NCI-H510A (cell line): ENCODE measurements at places on chromosomes 1 and 21.
A peak's percentile ranks its signal among the peaks of the same experiment; 100 is the strongest.

- DNase-seq = no peak
Observed at GRCh38 chr1:150554086-150554452, 4.9 kb downstream of the ADAMTSL4 start.

DNA sequence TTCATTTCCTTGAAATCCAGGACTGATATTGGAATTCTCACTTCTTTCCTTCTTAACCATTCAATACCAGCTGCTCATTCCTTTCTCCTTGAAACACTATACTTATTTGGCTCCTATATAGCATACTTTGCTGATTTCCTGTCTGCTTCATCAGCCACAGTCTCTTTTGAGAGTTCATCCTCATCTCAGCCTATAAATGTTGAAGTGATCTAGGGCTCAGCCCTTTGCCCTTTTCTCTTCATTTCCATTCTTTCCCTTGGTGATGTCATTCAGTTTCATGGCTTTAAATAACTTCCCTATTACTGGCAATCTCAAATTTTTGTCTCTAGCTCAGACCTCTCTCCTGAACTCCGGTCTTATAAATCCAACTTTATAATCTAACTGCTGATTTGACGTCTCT, 24.1 kb upstream of the RABGAP1L start:
- DNase-seq = no peak

- DNase-seq = peak; percentile 56
Observed at GRCh38 chr1:41360074-41360785, 1.0 kb upstream of the FOXO6 start.

DNA sequence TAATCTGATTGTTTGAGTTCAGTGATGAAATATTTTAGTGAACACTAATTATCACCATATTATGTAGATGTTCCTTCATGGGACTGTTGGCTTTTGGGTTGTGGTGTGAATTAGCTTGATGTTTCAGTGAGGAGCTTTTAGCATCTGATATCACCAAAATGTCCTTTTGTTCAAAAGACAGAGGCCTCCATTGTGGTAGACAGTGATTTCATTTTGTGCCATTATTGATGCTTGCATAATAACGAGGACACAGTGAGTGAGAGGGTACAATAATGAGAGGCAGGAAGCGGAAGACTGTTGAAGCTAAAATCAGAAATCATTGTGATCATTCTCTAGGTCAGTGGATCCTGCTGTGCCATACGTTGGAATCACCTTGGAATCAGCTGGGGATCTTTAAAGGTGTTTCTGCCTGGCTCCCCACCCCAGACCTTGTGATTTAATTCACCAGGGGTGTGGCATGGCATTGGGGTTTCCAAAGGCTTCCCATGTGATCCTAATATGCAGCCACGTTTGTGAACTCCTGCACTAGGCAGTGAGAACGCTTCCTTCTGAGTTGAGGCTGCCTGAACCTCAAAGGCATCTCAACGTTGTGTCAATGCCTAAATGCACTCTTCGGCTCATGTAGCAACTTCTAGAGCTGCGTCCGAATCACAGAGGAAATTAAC, 82.1 kb upstream of the KIF1B start:
- DNase-seq = no peak

DNA sequence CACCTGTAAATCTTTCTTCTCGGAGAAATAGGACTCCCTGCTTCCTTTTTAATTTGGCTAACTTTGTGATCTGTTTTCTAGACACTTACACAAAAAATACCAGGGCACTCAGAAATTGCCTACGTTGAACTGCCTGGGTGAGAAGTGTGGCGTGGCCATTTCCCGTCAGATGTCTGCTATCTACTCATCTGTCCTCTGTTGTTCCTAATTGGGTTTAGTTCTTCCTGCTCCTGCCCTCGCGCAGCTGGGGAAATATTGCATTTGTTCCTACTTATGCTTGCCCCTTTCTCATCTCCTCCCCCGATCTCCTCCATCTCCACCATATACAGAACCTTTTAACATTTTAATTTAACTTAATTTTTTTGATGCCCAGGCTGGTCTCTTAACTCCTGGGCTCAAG, 55.1 kb downstream of the CD58 start:
- no peak for DNase-seq

GRCh38 chr1:33094971-33095604, 14.1 kb downstream of the AZIN2 start:
- DNase-seq = no peak

GRCh38 chr1:25684216-25684965, 67.8 kb downstream of the MAN1C1 start:
- no peak for DNase-seq

DNA sequence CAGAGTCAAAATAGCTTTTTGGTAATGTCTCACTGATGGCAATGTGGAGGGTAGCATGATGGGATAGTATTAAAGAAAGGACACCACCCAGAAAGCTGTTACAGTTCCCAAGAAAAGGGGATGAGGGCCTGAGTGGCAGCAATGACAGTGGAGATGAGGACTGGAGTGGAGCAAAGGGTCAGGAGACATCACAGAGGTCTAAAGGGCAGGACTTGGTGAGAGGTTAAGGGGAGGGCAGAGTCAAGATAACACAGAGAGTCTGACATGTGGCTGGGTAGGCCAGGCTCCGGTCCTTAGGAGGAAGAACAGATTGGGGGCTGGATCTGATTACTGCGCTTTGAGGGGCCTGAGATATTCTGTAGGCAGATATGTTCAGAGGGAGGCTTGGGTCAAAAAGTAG, 19.3 kb downstream of the ELF3 start:
- DNase-seq = no peak

DNA sequence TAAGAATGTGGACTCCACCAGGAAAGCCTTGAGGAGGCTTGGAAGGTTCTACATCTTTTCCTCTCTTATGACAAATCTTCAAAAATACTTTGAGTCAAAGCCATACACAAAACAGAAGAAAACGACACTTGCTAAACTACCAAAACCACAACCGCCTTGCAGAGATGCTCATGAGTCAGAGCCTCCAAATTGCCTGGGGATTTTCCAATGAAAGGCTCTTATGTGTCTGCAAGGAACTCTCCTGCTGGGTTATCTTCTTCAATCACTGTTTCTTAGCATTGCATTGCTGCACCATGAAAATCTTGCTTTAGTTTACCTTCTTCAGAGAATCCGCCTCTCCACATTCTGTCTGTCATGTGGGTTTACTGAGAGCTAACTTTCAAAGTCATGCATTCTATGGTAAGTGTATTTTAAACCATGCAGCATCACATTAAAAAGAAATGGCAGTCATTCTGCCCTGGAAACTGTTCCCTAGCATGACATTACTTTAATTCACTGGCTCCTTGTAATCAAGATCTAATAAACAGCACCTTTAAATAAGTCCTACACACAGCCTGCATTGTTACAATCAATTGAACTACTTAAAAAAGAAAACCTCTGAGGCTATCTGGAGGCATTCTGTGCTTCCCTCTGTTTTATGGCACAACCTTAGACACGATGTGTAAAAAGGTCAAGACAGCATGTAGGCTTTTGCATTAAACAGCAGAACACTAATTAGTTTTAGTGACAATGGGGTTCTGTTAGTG, 210.0 kb upstream of the FOXD3 start:
- DNase-seq = no peak

GRCh38 chr21:34046917-34047316, 26.5 kb upstream of the MRPS6 start:
- DNase-seq = no peak

DNA sequence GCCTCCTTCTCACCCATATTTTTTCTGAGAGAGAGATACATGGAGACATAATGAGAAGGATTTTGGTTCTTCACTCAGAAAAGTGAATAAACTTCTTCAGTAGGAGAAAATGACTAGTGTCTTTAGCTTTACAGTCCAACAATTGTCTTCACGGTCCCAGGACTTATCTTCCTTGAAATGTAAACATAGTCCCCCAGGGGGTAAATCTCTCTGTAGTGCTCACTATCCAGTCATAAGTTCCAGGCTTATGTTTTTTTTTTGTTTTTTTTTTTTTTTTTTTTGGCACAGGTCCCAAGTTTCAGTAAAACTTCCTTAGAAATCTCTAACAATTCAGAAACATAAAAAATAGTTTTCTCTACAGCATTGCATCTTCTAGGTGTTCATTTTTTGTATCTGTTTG, 890.2 kb upstream of the B3GALT2 start:
- DNase-seq = no peak

GRCh38 chr1:6026095-6026809, 19.4 kb upstream of the KCNAB2 start:
- DNase-seq = peak; percentile 100

DNA sequence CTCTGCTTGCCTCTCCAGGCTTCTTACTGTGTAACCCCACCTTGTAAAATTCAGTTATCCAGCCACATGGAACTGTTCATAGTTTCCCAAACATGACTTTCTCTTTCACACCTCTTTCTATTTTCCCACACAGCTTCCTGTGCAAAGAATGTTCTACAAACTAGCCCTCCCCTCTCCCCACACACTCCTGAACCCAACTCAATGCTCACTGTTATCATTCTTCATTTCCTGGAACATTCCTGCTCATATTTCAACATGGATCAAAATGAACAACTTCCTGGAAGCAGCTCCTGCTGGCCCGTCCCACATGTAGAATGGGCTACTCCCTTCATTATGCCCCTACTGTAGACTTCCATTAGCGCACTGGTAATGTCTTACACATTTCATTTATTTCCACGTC, 7.5 kb upstream of the HSD11B1 start:
- no peak for DNase-seq

- no peak for DNase-seq
Observed at GRCh38 chr1:227270554-227270953, 47.7 kb downstream of the CDC42BPA start.
